ENCODE measurements at places on chromosomes 6 and 20.

DNA sequence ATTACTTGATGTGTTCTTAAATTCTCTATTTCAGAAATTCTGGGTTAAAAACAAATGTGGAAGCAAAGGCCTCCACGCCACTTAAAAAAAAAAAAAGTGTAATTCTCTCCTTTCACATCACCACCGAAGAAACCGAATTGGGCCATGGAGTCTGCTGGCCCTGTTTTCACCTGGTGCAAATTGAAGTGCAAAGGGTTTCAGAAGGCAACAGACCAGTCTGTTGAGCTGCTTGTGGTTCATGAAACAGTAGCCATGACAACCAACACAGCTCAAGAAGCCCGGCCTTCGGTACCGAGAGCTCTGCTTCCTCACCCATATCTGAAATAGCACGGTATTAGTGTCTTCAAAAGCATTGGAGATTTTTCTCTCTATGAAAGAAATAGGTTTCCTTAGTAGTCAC, 63.1 kb downstream of the GMPR start:
- no peak for DNase-seq

- no peak for DNase-seq
Observed at GRCh38 chr6:81772741-81773140, 20.3 kb upstream of the TENT5A start.

- DNase-seq: no peak
Observed at GRCh38 chr6:51626391-51626790, 461.0 kb downstream of the PKHD1 start.

- no peak for DNase-seq
Observed at GRCh38 chr6:30750379-30750668, 6.0 kb upstream of the IER3 start.

GRCh38 chr20:57683881-57684807, 25.7 kb downstream of the PMEPA1 start:
- no peak for DNase-seq

- no peak for DNase-seq
Observed at GRCh38 chr6:81614292-81614691, 138.2 kb downstream of the TENT5A start.

DNA sequence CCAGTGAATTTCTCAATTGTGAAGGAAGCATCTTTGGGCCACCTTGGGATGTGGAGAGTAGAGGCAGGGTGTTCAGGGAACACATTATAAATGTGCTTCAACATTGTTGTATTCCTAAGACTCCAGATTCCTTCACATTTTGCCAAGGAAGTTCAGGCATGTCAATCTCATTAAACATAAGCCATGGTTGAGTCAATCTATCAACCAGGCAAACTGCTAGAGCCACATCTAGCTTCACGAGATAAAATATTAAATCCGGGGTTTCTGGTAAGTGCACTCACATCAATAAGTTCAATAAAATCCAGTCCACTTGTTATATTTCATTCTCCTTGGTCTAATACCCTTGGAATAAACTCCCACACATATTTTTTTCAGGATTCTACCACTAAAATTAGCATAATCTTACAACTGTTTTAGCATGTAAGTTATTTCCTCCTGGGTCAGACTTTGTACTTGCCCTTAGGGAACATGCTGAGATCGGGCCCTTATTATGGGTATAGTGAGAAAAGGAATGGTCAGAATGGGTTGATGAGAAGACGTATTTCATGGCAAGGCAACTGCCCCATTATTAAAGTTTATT, 93.6 kb downstream of the ADTRP start:
- DNase-seq: no peak

DNA sequence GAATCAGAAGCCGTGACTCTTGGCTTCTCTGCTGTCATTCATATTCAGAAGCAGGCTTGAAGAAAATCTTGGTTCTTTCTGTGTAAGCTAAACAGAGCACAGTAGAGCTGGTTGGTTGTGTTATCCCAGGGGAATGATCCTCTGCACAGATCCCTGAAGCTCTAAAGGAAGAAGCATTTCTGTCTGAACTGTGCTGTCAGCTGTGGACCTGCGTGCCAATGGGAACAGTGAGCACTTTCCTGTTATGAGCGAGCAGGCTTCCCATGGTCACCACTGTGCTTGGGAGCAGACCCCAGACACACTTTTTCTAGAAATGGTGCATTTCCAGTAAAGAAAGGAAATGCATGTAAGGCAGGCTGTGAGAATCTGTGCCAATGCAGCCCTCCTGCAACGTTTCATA, 490.2 kb downstream of the EPM2A start:
- DNase-seq: no peak

DNA sequence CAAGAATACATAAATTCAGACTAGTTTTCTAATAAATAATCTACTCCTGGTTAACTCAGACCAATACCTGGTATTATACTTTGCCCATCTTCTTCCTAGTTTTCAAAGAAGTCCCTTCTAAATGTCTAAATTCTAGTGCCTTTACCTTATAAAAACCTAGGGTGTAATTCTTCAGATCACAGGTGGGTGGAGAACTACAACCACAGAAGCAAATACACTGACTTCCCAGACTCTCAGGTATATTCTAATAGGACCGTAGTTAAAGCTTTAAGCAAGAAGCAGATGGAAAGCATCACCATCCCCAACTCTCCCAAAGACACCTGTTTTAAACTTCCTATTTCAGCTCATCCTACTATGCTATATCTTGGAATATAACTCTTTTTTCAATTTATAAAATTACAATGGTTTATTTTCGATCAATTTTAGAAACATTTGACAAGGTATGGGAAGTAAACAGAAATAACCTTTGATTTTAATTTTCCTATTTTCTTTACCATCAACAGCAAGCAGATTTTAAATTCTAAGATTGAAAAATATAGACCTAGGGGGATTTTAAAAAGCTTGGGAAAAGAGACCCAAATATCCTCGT, 15.8 kb downstream of the MAN1A1 start:
- no peak for DNase-seq

GRCh38 chr6:136576821-136577220, 26.6 kb upstream of the MAP7 start:
- DNase-seq: no peak

DNA sequence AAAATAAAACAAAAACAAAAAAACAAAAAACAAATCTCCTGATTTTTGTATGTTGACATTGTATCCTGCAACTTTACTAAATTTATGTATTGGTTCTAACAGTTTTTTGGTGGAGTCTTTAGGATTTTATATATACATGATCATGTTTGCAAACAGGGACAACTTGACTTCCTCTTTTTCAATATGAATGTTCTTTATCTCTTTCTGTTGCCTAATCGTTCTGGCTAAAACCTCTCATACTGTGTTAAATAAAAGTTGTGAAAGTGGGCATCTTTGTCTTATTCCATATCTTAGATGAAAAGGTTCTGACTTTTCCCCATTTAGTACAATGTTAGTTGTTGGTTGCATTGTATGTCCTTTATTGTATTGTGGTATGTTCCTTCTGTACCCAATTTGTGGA, 261.7 kb upstream of the NOX3 start:
- no peak for DNase-seq

DNA sequence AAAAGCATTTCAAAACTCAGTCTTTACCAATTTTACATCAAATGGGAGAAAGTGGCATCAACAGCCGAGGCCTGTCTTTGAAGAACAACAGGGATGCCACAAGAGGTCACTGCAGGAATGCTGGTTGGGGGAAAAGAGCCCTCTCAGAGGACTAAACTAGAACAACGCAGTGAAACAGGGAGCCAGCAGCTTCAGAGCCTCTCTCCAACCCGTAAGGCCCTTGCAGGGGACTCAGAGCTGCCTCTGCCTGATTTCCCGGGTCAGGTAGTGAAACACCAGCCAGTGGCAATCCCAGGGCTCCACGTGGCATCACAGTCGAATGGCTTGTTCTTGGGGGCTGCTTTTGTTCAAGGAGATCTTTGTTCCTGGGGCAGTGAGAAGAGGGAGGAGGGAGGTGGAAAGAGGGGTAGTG, 55.0 kb upstream of the KCNK16 start:
- no peak for DNase-seq

- no peak for DNase-seq
Observed at GRCh38 chr20:4601630-4602296, 119.9 kb upstream of the PRND start.

GRCh38 chr20:14838663-14839628, 501.5 kb upstream of the FLRT3 start:
- DNase-seq: no peak

- DNase-seq: no peak
Observed at GRCh38 chr20:9145142-9145541, 76.3 kb downstream of the PLCB4 start.

- no peak for DNase-seq
Observed at GRCh38 chr20:43161716-43162115, 28.0 kb downstream of the PTPRT start.

DNA sequence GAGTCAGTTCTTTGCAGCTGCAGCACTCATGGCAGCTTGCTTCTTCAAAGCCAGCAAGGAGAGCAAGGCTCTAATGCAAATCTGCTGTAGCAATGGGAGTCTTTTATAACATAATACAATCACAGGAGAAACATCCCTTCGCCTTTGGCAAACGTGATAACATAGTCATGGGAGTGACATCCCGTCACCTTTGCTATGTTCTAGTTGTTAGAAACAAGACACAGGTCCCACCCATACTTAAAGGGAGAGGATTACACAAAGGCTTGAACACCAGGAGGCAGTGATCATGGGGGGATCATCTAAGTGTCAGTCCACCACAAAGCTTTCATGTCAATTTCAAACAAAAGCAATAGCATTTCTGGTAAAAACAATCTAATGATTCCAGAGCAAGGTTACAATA, 40.1 kb upstream of the PHACTR2 start:
- DNase-seq: no peak

- no peak for DNase-seq
Observed at GRCh38 chr20:48411245-48411644, 416.6 kb downstream of the PREX1 start.

- no peak for DNase-seq
Observed at GRCh38 chr6:3669916-3670315, 81.6 kb downstream of the PXDC1 start.

- DNase-seq: no peak
Observed at GRCh38 chr6:414447-414846, 22.9 kb downstream of the IRF4 start.

DNA sequence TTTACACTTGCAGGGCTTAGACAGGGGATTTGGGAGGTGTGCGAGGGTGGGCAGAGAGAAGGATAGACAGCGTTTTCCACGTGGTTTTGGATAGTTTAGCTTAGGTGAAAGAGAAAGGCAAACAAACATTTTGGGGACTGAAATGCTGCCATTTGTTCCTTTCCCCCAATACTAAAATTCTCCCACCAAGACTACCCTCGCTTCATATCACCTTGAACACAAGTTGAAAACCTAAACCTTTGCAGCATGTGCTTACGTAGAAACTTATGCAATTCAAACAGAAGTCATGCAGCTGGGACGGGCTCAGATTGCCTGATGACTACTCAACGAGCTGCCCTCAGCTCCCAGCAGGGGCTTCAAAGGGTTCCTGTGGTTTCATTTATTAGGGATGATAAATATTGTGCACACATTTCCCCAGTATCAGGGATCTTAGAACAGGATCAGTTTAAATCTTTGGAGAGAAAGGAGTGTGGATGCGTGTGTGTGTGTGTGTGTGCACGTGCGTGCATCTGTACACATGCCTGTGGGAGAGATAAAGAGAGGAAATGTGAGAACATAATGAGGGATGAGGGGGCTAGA, 77.3 kb downstream of the SLC22A23 start:
- no peak for DNase-seq

- peak; percentile 82 for DNase-seq
Observed at GRCh38 chr6:2848851-2849250, 7.2 kb upstream of the SERPINB1 start.

GRCh38 chr6:26032340-26033084, 54.7 kb upstream of the HFE start:
- DNase-seq: peak; percentile 70

DNA sequence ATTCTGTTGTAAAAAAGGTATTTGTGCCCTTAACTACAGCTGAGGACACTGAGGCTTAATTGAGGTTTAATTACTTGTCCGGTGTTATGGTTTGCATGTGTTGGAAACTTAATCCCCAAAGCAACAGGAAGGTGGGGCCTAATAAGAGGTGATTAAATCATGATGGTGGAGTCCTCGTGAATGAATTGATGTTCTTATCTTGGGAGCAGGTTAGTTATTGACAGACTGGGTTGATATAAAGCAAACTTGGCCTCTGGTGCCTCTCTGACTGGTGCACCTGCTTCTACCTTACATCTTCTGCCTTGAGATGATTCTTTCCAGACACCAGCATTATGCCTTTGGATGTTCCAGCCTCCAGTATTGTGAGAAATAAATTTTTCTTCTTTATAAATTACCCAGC, 306.5 kb upstream of the HS3ST5 start:
- no peak for DNase-seq

GRCh38 chr6:129691709-129692108, 18.3 kb downstream of the ARHGAP18 start:
- DNase-seq: no peak

- DNase-seq: no peak
Observed at GRCh38 chr6:53481323-53481722, 63.6 kb downstream of the GCLC start.

- DNase-seq: peak; percentile 65
Observed at GRCh38 chr6:13615792-13616120, 621 bp downstream of the NOL7 start.

- DNase-seq: no peak
Observed at GRCh38 chr6:87900160-87900698, 147.4 kb upstream of the SPACA1 start.

GRCh38 chr6:88761237-88762031, 202.0 kb downstream of the RNGTT start:
- no peak for DNase-seq

DNA sequence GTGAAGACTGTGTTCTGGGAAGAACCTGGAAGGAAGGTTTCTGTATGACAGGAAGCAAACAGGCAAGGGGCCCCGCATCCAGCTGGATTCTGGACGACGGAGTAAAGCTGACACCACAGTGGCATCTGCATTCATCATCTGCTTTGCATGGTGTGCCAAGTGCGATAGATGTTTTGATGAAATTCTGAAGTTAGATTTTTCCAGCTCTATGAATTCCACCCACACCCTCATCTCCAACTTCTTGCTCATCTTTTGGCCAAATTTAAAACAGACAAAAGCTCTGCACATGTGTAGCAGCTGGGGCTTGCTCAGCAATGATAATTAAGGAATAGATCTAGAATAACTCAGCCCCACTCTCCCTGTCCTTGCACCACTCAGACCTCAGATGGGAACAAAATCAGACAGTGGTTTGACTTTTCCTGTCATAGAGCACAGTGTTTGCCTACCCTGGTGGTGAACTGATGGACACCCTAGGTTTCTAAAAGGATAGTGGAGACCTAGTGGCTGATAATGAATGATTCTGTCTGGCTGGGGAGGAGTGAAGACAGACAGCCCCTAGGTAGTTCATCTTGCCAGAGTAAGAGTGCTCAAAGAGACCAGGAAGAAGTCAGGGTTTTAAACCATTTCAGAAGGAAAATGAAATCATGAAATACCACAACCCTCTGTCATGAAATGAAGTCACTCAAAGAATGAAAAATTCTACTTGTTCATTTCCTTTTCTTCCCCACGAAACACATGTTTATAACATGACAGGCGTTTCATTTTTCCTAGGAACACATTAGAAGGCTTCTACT, 85.8 kb downstream of the BCAS1 start:
- DNase-seq: no peak

DNA sequence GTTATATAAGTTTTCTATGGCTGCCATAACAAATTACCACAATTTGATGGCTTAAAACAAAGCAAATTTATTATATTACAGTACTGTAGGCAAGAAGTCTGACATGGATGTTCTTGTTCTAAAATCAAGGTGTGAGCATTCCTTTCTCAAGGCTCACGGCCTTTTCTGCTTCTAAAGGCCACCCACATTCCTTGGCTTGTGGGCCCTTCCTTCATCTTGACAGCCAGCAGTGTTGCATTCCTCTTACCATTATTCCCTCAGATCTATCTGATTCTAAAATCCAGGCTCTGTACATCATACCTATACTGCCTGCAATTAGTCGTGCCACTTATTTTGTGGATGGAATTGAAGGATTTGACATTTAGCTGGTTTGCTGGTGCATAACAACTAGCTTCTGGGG, 3.6 kb downstream of the CNBD2 start:
- DNase-seq: no peak

All from activated CD8-positive, alpha-beta memory T cell treated with anti-CD3 and anti-CD28 coated beads, Interleukin-2, amount 10 ng/mL, durations not matched to agents 7 days and 5 days (primary cell).